ENCODE measurements at places on chromosomes 3 and 15.

DNA sequence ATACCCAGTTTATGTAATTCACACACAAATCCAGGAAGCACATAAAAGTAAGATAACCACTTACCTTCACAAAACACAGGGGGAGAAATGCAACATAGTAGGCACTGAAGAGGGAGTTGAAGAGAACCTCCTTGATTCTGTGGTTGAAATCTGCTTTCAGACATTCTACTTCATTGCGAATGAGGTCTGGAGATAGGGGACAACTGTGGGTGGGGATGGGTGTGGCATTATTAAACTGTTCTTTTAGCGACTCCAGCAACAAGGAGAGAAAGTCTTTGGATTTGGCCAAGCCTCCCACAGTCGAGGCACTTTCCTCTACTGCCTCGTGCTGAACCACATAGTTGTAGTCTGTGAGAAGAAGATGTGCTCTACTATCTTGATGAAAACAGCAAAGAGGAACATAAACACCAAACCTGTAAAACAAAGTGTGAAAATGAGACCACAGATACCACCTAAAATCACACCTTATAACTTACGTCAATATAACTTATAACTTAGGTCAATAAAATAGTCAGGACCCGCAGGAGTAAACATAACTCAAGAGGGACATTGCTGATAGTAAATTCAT lies 25.6 kb downstream of the TMEM39A start:
- DNase-seq = no peak
- H3K36me3 ChIP-seq = peaks cover 53% of the 10 kb centered on the region
- no peak overlapping the region for H3K4me3 ChIP-seq
- H3K4me1 ChIP-seq = no peaks in the 10 kb centered on the region
- H3K27me3 ChIP-seq = no peaks in the 10 kb centered on the region
- H3K27ac ChIP-seq = no peak overlapping the region

- DNase-seq = no peak
- no peaks in the 10 kb centered on the region for H3K27me3 ChIP-seq
- no peak overlapping the region for H3K4me3 ChIP-seq
Measured at GRCh38 chr3:60574046-60574769, 677.0 kb downstream of the FHIT start.

DNA sequence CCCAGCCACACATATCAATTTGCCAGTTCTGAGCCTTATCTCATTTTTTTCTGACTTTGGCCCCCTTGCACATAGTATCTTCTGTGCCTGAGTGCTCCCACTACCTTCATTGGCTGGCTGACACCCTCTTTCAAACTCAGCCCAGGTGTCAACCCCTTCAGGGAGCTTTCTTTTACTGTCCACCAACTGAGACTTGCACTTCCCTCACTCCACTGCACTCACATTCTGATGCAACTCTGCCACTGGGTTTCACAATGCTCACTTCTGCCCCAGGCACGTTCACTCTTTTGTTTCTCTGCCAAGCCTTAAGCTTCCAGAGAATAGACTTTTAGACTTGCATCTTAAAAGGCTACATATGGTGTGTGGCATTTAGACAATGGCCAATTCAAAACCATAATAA lies 101.5 kb upstream of the CBLB start:
- H3K4me1 ChIP-seq = no peaks in the 10 kb centered on the region
- H3K27ac ChIP-seq = no peak overlapping the region
- H3K36me3 ChIP-seq = no peaks in the 10 kb centered on the region

- H3K4me1 ChIP-seq = no peaks in the 10 kb centered on the region
- no peak for DNase-seq
- H3K36me3 ChIP-seq = no peaks in the 10 kb centered on the region
- H3K4me3 ChIP-seq = no peak overlapping the region
Measured at GRCh38 chr3:122014741-122015140, 7.3 kb downstream of the ILDR1 start.

GRCh38 chr3:28226020-28226419 lies 15.4 kb upstream of the CMC1 start:
- no peaks in the 10 kb centered on the region for H3K4me1 ChIP-seq
- H3K27ac ChIP-seq = no peak overlapping the region
- H3K4me3 ChIP-seq = no peak overlapping the region
- H3K36me3 ChIP-seq = no peaks in the 10 kb centered on the region
- no peak for DNase-seq
- no peaks in the 10 kb centered on the region for H3K27me3 ChIP-seq

DNA sequence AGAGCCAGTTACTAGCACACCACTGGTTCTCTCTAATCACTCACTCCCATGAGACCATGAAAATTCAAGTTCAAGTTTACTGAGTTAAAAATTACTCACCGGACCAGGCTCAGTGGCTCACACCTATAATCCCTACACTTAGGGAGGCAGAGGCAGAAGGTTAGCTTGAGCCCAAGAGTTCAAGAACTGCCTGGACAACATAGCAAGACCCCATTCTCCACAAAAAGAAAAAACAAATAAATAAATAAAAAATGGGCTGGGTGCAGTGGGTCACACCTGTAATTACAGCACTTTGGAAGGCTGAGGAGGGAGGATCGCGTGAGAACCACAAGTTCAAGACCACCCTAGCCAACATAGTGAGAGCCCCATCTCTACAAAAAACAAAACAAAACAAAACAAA lies 21.2 kb upstream of the CILP start:
- H3K36me3 ChIP-seq = no peaks in the 10 kb centered on the region
- no peak overlapping the region for H3K27ac ChIP-seq
- no peak overlapping the region for H3K4me3 ChIP-seq
- no peak for DNase-seq

DNA sequence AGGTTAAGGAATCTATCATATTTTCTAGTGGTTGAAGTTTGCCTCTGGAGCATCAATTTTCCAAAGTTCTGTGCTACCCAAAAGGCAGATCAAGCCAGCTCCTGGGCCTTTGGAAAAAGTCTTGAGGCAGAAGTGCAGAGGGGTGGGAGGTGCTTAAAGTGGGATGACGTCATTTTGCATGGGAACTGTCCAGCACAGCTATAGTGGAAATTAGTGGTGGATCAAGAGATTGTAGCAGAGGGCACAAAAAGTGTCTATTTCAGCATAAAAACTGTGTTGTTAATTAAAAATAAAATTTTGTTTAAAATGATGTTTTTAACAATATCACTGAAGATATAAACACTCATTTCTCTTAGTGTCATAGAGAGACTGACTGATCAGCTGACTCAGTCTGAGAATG lies 221.9 kb downstream of the LRRN1 start:
- no peaks in the 10 kb centered on the region for H3K27me3 ChIP-seq
- no peak overlapping the region for H3K4me3 ChIP-seq
- no peaks in the 10 kb centered on the region for H3K36me3 ChIP-seq
- no peak for DNase-seq

DNA sequence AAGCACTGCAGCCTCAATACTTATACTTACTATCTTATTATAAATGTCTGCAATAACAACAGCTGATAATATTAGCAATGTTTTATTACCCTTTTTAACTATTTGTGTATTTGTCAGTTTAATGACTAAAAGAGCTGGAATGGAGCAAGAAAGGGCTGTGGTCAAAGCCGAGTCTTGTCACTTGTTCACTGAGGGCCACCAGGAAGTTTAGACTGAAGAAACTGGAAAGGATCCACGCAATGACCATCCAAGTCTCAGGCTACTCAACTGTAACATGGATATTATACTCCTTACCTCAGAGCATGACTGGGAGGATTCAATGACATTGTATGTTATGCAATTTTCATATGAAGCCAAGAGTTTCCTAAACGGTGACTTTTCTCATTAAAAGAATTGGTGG lies 90.4 kb downstream of the TJP1 start:
- H3K4me3 ChIP-seq = no peak overlapping the region
- H3K4me1 ChIP-seq = no peaks in the 10 kb centered on the region
- no peaks in the 10 kb centered on the region for H3K36me3 ChIP-seq
- H3K27ac ChIP-seq = no peak overlapping the region
- no peaks in the 10 kb centered on the region for H3K27me3 ChIP-seq

GRCh38 chr3:151925419-151925818 lies 52.0 kb downstream of the SUCNR1 start:
- DNase-seq = no peak
- no peak overlapping the region for H3K4me3 ChIP-seq
- no peak overlapping the region for H3K27ac ChIP-seq

GRCh38 chr15:36596915-36597314 lies 17.5 kb downstream of the CDIN1 start:
- no peaks in the 10 kb centered on the region for H3K27me3 ChIP-seq
- DNase-seq = no peak
- no peaks in the 10 kb centered on the region for H3K36me3 ChIP-seq
- H3K4me3 ChIP-seq = no peak overlapping the region

DNA sequence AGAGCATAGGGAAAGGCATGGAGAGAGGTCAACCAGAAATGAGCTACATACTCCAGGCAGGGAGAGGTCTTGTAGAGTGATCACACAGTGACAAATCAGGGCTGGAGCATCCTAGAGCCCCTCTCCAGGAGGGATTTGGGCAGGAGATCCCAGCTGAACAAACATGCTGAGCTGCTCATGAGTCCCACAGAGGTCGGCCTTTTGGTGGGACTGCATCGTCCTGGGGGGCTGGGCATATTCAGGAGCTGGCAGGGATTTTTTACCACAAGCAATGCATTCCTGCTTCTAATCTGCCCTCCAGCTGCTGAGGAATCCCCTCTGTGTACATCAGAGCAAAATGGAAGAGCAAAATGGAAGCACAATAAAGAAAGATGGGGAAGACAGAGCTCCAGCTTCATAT lies 94.9 kb downstream of the NTRK3 start:
- H3K4me1 ChIP-seq = no peaks in the 10 kb centered on the region
- no peaks in the 10 kb centered on the region for H3K27me3 ChIP-seq
- no peak overlapping the region for H3K27ac ChIP-seq
- H3K36me3 ChIP-seq = no peaks in the 10 kb centered on the region

DNA sequence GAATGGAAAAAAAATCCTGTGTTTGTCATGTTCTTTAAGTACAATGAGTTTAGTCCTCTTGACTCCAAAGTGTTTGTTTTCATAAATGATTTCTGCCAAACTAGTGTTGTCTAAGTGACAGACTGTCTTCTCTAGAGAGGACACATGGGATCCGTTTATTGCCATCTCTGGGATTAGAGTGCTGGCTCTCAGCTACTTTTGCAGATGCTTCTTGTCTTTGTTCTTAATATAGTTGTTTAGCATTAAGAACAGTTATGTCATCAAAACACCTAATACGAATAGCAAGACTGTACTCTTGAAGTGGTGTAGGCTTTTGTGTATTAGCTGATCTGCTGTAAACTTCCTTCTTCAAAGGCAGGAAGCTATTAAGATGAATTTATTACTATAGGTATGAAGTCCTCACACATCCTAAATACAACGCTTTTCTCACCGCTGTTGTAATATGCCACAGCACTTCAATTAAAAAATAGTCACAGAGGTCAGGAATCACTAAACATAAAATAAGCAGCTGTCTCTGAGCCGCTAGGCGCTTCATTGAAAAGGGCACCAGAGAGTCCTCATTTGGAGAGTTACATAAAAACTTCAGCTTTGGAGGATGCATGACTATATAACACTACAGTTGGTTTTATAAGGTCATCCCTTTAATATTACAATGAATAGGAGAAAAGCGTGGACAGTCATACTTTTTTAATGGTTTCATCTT lies 128.3 kb upstream of the ZNF385D start:
- H3K4me1 ChIP-seq = no peaks in the 10 kb centered on the region
- DNase-seq = no peak
- H3K27me3 ChIP-seq = no peaks in the 10 kb centered on the region
- H3K27ac ChIP-seq = no peak overlapping the region
- no peak overlapping the region for H3K4me3 ChIP-seq
- no peaks in the 10 kb centered on the region for H3K36me3 ChIP-seq

GRCh38 chr3:108705045-108705444 lies 52.2 kb downstream of the RETNLB start:
- H3K27me3 ChIP-seq = no peaks in the 10 kb centered on the region
- DNase-seq = no peak
- H3K36me3 ChIP-seq = no peaks in the 10 kb centered on the region
- H3K27ac ChIP-seq = no peak overlapping the region
- no peaks in the 10 kb centered on the region for H3K4me1 ChIP-seq

GRCh38 chr3:37645517-37646380 lies 215.9 kb upstream of the CTDSPL start:
- H3K27ac ChIP-seq = no peak overlapping the region
- no peak for DNase-seq
- no peak overlapping the region for H3K4me3 ChIP-seq
- H3K36me3 ChIP-seq = no peaks in the 10 kb centered on the region

- no peak for DNase-seq
- H3K27ac ChIP-seq = no peak overlapping the region
- peaks cover 67% of the 10 kb centered on the region for H3K36me3 ChIP-seq
Measured at GRCh38 chr3:180611006-180611405, 9.0 kb downstream of the TTC14 start.

DNA sequence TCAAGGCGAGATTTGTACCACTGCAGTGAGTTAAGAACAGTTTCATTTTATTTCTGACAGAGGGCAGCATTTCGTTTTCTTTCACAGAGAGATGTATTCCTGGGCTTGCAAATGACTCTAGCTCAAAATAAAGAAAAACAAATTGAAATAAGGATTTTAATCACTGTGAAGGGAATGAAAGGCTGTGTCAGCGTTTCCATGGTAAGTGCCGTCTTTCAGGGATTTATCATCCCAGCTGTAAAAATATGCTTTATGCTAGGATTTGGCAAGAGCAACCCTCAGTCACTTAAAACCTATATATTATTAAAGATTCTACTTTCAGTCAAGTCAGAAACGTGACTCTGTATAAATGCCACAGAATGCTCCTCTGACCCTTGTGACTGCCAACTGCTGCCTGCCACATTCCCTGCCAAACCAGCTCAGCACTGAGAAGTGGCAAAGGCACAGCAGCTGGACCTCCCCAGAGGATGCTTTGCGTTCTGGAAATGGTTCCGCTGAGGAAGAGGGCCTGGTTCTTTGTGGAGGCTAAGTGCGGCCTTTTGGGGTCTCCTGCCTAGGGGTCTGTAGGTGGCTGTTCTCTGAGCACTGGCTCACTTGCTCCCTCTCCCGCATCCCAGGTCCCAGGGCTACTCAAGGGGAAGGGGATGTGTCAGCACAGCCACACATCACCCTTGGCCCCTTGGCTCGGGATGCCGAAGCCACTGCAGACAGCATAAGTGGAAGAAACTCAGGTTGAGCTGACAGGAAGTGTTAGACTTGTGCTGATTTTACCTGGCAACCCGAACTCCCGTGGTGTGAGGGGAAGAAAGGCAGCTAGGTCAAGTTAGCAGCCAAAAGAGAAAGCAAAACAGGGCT lies 56.6 kb upstream of the POMGNT2 start:
- no peak overlapping the region for H3K4me3 ChIP-seq
- no peak for DNase-seq
- H3K27ac ChIP-seq = peak overlapping the region; percentile 27
- H3K36me3 ChIP-seq = no peaks in the 10 kb centered on the region
- no peaks in the 10 kb centered on the region for H3K27me3 ChIP-seq

- DNase-seq = no peak
- no peaks in the 10 kb centered on the region for H3K4me1 ChIP-seq
- no peaks in the 10 kb centered on the region for H3K27me3 ChIP-seq
- no peak overlapping the region for H3K27ac ChIP-seq
- no peak overlapping the region for H3K4me3 ChIP-seq
- H3K36me3 ChIP-seq = no peaks in the 10 kb centered on the region
Measured at GRCh38 chr15:80755885-80756284, 23.3 kb upstream of the CEMIP start.

DNA sequence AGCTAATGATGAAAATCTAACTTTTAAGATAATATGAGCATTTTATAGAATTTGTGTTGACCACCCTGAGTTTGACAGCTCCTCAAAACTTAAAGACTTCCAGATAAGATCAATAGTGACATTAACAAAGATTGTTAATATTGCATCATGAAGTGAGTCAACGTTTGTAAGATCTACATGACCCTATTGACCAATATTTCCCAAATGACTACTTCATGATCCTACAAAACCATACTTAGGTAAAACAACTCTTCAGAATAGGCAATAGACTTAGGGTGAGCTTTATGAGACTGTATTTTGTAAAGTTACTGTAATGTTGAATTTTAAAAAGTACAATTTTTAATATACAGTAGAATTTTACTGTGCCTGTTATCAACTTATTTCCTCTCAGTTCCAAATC lies 422.7 kb upstream of the ALCAM start:
- H3K36me3 ChIP-seq = no peaks in the 10 kb centered on the region
- no peaks in the 10 kb centered on the region for H3K4me1 ChIP-seq
- H3K27ac ChIP-seq = no peak overlapping the region
- H3K27me3 ChIP-seq = no peaks in the 10 kb centered on the region
